ENCODE measurements at places on chromosomes 1 and 21. TPM values are rescaled to one million over a fixed set of nuclear protein-coding genes. Genes with fewer than 3 reads are reported as not detected.

The ABCG1 gene
- total RNA-seq, result 2.0 TPM

The CDC20 gene
- total RNA-seq, result 289 TPM

The CNKSR1 gene
- total RNA-seq, result not detected

The KIAA1614 gene
- total RNA-seq, result 0.07 TPM

The TMEM81 gene
- 2.4 TPM for total RNA-seq

The SLC35F3 gene
- not detected for total RNA-seq

The PADI2 gene
- total RNA-seq, result 0.10 TPM

The GIPC2 gene
- total RNA-seq, result not detected

The BCAN gene
- 30.9 TPM for total RNA-seq

The AHCTF1 gene
- 33.7 TPM for total RNA-seq

DNA sequence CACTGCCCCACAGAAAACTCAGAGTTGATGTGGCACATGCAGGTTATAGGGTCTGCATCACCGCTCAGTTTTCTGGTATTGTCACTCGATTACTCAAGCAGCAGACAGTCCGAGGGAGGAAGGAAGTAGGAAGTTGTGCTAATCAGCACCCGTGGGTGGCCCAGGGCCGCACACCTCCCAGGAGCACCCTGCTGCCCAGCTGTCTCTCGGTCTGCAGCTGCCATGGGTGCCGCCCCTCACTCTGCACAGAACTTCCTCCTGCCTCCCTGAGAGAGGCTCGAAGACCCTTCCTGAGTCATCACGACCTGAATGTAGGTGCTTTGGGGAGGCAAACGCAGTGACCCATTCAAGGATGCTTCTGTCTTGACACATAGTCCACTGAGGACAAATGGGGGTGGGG is 4.2 kb upstream of the TFF3 start:
- DNase-seq, result no peak

GRCh38 chr1:231666220-231666936 is 39.8 kb downstream of the DISC1 start:
- DNase-seq, result no peak

DNA sequence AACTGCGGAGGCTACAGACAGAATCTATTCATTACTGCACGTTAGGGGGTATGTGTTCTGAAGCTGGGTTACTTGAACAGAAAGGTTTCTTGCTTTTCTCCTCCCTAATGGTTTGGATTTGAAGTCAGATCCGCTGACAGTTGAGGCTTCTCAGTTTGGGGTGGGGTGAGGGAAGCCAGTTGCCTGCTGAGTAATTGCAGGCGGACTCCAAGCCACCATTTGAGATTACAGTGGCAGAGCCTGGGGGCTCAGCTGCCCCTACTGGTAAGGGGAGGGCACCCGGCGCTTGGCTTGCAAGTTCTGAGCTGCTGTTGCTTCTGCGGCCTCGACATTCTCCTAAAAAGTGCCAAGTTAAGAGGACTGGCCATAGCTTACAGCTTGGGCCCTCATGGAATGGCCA is 2.0 kb downstream of the GRHL3 start:
- DNase-seq, result no peak

- no peak for DNase-seq
Observed at GRCh38 chr1:201270616-201271390, 12.5 kb upstream of the PKP1 start.

DNA sequence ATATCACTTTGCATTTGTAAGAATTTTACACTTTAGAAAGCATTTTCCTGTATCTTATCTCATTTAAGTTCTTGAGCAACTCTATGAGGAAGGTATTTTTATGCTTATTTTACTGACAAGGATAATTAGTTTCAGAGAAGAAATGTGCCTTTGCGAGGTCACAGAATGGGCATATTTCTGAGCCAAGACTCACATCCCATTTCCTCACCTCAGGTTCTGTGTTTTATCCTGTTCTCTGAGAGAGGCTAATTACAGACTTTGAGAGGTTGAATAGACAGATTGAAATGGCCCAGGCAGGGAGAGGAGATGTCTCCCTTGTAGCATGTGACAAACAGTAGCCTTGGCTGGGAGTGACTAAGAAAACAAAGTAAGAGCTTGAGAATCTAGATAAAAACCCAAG is 39.1 kb upstream of the ZC3H11B start:
- no peak for DNase-seq

- DNase-seq, result no peak
Observed at GRCh38 chr1:155944444-155944799, 3.0 kb downstream of the RXFP4 start.

GRCh38 chr1:40300651-40301050 is 16.4 kb downstream of the COL9A2 start:
- no peak for DNase-seq

- no peak for DNase-seq
Observed at GRCh38 chr1:212452323-212453155, 19.8 kb downstream of the NENF start.

GRCh38 chr21:43921979-43922945 is 57.2 kb downstream of the AGPAT3 start:
- DNase-seq, result no peak

DNA sequence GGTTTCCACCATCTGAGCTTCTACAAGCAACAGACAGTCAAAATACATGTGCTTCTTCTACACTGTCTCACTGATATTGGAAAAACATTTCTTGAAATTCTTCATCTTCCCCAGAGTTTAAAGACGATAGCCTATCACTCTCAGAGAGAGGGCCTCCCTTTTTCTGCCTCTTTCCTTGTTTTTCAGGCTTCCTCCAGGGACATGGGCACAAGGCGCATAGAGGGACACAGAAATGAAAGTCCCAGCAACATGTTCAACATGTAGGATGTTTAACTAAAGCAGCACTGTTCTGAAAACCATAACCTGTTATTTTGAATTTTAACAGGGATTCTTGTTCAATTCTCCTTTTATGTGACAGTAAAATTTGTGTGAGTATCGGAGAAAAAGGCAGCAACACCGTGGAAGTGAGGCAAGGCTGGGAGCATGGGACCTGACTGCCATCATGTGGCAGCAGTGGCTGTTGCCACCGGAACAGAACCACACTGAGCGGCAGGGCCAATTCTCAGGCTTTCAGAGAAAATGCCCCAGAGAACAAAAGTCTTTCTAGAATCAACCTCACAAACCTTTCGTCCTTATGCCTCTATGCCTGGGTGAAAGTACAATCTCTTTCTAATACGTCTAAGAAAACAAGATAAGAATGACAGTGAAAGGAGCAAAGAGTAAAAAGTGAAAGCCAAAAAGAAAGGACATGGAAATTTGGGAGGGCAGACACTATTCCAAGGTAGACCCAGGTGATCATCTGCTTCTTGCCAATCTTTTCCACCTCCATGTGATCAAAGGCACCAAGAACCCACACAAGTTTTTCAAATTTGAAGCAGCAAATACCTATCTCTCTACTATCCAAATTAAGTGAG is 54.5 kb downstream of the PCNX2 start:
- peak; percentile 69 for DNase-seq

GRCh38 chr21:27722095-27722494 is 755.2 kb upstream of the ADAMTS5 start:
- DNase-seq, result no peak

DNA sequence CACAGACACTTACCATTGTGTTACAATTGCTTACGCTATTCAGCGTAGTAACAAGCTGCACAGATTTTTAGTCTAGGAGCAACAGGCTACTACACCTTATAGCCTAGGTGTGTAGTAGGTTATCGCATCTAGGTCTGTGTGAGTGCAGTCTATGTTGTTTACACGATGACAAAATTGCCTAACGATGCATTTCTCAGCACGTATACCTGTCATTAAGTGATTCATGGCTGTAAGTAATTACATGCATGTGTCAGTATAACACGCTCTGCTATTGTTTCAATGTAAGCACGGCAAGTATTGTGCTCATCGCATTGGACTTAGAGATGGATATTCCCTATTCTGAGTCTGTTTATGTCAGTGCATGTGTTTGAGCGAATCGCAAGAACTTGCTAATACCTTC is 15.7 kb upstream of the ZBTB18 start:
- DNase-seq, result no peak

GRCh38 chr1:62436039-62436465 is 797 bp upstream of the USP1 start:
- DNase-seq, result no peak

DNA sequence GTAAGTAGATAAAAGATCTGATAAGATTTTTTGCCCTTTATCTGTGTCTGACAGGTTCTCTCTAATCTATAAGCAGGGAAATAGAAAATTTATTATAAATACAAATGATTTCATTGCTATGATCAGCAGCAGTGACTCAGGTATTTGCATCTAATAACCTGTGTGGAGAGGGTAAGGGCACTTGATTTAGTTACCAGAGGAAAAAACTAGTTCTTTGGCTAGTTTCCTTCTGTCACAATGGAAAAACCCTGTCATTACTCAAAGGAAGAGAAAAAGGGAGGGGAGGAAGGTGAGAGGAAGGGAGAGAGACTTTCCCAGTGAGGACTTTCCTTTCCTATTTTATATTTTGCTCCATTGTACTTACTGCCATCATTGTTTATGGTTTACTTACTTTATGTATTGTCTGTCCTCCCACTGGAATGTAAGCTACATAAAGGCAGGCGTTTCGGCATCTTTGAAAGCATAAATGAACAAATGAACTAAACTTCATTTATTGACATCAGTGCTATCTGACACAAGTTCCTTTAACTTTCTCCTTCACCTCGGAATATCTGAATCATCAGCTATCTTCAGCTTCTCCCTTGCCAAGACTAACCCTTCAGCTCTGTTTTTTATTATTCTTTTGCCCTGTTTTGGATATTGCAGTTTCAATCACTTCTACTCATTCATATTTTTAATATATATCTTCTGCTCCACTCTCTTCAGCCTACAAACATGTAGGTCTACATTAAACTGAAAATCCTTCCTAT is 34.9 kb downstream of the WDR3 start:
- DNase-seq, result no peak

DNA sequence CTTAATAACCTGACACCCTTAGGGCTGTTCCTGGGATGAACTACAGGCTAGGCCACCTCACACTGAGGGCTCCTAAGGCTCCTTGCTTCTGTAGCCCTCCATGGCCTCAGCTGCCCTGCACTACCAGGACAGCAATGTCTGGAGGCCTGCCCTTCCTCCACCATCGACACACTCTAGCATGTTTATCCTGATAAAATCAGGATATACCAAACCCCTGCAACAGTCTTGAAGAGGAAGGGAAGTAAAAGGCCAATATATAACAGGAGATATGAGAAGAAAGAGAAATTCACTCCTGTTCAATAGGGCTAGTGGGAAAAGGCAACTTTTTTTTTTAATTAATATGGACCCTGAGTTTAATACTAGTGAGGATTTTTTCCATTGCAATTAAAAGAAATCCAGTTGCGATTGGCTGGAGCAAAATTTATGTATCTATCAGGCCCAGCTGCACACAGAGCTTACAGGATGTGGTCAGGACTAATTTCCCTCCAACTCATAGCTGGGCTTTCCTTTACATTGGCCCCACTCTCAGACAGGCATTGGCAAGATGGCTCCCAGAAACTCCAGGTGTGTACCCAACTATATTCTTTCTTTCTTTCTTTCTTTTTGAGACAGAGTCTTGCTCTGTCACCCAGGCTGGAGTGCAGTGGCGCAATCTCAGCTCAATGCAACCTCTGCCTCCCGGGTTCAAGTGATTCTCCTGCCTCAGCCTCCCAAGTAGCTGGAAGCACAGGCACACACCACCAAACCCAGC is 13.5 kb upstream of the ATP2B4 start:
- no peak for DNase-seq

DNA sequence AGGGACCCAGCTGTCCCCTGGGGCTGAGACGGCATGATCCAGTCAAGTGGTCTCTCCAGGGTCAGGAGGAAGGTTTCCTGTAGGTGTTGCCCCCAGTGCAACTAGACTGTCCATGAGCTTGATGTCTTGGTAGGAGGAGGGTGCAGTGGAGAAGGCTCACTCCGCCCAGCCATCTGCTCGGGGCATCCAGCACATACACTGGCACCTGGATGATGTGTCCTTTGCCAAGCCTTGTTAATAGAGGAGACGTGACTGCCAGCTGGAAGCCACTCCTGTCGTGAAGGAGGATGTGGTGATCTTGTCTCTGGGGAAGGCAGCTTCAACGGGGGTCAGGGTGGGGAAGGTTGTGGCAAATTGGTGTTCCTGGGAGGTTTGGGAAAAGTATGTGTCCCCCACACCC is 6.2 kb downstream of the DISP3 start:
- peak; percentile 26 for DNase-seq

GRCh38 chr1:167717351-167717750 is 4.4 kb upstream of the MPZL1 start:
- no peak for DNase-seq

- DNase-seq, result peak; percentile 80
Observed at GRCh38 chr1:230176871-230177411, 109.9 kb downstream of the GALNT2 start.

DNA sequence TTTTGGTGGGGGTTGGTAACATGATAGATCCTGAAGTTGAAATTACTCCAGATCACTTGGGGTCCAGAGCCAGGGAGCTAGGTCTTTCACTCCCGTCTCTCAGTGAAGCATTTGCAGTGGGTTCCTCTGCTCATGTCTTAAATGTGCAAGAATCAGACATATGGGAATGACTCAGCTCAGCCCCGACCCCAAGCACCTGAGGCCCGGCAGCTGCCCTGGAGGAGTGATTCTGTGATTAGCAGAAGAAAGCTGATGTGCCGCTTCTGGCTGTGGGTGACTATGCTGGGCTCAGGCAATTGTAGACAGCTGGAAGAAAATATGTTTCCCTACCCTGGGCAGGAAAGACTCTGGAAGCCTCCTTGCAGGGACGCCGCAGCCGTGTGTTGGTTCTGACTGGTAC is 601.7 kb downstream of the NPHP4 start:
- no peak for DNase-seq

All from G401 (cell line).